Fibroblast of skin of right quadriceps (primary cell): ENCODE measurements at places on chromosomes 1 and 21.

DNA sequence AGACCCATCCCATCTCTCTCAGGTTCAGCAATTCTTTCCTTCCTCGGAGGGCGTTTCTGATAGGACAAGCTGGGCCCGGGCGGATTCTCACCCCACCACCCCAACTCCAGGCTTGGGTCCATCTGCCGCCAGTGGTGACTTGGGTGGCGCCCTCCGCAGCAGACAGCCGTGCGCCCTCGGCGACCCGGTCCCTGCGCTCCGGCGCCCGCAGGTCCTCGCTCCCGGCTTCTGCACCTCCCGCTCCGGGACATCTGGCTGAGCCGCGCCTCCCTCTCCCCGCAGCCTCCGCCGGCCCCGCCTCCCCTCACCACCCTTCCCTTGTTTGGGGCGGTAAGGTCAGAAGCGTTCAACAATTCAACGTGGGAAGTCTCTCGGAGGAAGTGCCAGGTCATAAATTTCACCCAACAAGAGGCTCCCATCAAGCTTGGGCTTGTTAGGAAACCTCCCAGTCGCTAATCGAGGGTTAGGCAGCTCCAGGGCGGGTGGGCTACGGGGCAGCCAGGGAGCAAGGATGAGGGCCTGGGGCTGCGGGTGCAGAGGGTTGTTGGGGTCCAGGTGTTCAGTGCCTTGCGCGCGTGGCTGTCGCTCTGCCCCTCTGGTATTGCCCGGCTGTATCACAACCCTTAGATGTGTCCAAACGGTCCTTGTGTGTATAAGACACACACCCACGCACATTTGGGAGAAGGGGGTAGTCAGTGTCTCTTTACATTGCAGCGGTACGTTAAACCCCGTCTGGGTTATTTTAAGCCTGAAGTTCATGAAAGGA is 39.8 kb downstream of the OLIG1 start:
- DNase-seq, result no peak

- DNase-seq, result no peak
Observed at GRCh38 chr21:38148046-38148445, 108.7 kb upstream of the KCNJ15 start.

DNA sequence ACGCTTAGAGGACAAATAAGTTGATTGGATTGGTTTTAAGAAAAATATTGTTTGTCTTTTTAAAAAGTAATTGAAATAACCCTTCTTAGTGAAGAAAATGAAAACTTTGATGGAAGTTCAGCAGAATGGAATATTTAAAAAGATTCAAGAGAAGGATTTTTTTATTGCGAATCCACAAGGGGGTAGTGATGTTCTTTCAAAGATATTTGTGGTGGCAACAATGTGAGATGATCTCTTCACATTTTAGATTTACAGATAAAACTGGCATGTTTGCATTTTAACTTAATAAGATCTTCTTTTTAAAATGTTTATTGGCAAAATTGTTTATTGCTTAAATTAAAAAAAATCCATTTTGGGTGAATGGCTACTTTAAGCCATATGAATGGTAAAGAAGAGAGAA is 8.9 kb downstream of the CAMTA1 start:
- peak; percentile 61 for DNase-seq

DNA sequence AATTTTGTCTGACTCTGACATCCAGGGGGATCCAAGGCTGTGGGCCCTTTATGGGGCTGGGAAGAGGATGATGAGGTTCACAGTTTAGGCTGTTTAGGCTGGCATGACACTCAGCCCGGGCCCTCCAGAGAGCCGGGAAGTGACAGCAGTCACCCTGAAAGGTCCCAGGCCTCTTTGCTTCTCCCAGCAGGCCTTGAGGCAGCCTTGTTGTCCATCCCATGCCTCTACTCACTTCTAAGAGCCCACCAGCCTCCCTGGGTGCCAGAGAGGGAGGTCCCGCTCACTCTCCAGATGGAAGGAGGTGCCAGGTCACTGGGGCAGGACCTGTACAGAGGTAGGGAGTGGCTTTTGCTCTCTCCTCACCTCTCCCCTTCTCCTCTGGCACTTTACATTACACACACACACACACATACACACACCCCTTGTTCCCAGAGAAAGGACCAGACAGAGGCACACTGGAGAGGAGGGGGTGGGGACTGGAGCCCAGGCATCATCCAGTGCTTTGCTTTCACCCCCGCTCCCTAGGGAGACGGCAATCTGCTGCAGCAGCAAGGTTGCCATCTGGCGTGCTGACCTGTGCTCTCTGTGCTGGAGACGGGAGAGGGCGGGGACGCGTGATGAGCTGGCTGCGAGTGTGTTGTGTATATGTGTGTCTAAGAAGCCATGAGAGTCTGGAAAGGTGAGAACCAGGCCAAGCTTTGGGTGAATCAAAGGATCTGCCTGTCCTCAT is 4.6 kb downstream of the KLHDC8A start:
- DNase-seq, result peak; percentile 45

DNA sequence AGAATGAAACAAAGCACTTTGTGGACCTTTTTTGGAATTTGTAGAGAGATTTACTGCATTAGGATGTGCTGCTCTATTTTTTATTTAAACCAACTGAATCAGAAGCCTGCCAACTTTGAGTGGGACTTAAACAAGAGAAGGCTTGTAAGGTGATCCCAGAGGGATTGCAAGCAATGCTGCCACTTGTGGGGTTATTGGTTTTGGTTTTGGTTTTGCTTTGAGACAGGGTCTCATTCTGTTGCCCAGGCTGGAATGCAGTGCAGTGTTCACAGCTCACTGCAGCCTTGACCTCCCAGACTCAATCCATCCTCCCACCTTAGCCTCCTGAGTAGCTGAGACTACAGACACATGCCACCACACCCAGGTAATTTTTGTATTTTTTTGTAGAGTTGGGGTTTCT is 32.2 kb upstream of the GNG5 start:
- no peak for DNase-seq
